ENCODE measurements at places on chromosomes 16 and 17. TPM values are rescaled to one million over a fixed set of nuclear protein-coding genes. Genes with fewer than 3 reads are reported as not detected.

DNA sequence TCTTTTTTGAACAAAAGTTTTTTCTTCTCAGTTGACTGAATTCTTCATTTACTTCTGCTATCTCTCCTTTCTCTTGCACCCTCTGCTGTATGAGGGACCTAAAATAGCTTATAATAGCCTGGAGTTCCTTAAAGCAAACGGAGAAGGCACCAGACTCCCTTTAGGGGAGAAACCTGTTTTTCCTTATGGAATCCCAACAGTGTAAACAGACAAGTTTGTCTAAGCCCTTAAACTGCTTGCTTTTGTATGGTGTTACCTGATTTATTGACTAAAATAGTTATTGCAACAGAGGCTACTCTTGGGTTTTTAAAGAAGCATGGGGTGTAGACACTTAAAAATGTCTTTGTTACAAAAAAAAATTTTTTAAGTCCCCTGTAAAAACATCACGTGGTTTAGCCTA lies 12.9 kb upstream of the TRIM25 start:
- no peak for DNase-seq

- DNase-seq = peak; percentile 41
These were observed 577 bp downstream of the TTC19 start for GRCh38 chr17:15999974-16000827.

- no peak for DNase-seq
These were observed 6.0 kb downstream of the PLLP start for GRCh38 chr16:57278494-57278893.

DNA sequence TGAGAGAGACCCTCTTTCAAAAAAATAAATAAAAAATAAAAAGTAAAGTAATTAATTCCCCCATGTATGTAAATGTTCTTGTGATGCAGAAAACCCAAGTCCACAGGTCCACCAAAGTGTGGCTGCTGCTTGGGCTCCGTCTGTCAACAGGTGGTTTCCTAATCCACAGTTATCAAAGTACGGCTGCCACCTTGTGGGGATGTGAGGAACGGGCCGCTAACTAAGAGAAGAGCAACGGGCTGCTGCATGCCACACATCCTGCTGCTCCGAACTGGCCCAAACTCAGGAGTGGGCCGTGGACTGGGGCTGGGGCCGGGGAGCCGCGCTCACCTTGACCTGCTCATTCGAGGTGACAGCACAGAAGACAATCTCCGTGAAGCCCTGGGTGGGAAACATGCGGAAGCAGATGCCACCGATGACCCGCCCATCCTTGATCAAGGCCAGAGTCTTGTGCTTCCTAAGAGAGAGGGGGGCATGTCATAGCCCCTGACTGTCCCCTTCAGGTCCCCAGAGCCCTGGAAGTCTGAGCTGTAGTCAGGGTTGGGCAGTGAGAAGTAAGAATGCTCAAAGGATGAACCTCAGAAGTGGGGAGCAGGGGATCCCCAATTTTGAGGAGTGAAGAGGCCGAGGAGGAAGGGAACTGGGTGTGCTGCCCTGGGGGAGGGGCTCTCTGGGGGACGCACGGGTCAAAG lies 4.3 kb downstream of the KAT2A start:
- DNase-seq = peak; percentile 81

DNA sequence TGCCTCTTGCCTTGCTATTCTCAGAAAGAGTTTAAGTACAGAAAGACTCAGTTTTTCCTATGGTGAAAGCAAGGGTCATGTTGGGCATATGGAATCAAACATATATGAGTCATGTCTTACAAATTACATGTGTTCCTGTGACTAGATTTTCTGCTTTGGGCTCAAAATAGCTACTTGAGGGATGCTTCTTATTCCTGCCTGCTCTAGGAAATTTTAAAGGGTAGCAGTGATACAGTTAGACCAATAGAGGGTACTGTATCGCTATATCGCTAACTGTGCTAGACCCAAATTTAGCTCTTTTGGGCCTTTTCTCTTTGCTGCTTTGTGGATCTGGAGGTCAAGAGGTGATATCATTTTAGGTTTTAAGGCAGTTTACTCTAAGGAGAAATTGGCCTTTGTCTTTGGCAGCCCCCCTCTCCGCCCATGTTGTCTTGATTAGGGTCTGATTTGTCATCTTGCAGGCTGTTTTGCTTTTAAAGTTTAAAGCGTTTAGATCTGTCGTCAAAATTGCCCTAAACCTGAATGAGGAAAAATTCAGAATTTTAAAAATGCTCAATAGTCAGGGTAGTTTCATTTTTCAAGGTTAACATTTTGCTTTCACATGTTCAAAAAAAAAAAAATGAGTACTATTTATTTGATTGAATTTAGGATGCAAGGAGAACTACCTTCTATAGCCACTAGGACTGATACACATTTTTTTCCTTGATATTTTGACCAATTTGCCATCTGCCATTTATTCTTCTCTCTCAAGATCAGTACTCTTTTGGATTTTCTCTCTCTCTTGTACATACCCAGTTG lies 8.8 kb downstream of the NFATC3 start:
- DNase-seq = peak; percentile 67

DNA sequence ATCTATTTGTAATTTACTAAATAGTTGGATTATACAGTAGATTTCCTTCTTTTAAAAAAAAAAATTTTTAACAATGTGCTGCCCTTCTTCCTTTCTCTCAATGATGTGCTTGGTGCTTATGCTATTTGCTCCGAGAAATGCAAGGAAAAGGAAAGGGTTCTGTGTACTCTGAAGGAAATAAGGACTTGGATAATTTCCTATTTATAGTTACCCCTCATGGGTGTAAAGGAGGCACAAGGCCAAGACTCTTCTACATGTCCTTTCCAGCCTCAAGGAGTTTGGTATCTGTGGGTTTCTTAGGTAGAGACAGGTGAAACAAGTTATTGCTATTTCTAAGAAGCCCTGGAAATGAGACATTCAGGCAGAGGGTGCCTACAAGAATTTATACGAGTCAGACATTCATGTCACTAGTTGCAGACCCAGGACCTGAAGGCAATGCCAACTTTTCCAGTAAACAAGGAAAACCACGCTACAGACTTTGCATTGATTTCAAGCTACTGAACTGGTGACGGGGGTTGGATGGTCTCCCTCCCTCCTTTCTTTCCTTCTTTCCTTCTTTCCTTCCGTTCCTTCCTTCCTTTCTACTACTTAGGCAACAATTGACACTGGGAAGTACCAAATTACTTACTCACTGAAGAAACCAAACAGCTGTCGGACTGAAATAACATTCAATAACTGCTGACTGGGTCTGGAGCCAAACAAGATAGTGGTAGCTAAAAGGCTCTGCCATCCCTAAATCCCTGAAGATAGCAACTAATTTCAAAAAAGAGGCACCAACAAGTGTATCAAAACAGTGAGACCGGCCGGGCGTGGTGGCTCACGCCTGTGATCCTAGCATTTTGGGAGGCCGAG lies 33.8 kb upstream of the GHDC start:
- DNase-seq = no peak

Gene C17orf78
- total RNA-seq = not detected

Gene TAT
- total RNA-seq = not detected

Gene CDH13
- total RNA-seq = 21.1 TPM

Gene MMP15
- 2.1 TPM for total RNA-seq
